ENCODE measurements at places on chromosomes 3 and 15.

- DNase-seq: no peak
Measured at GRCh38 chr3:114718898-114719210, 425.0 kb downstream of the TIGIT start.

DNA sequence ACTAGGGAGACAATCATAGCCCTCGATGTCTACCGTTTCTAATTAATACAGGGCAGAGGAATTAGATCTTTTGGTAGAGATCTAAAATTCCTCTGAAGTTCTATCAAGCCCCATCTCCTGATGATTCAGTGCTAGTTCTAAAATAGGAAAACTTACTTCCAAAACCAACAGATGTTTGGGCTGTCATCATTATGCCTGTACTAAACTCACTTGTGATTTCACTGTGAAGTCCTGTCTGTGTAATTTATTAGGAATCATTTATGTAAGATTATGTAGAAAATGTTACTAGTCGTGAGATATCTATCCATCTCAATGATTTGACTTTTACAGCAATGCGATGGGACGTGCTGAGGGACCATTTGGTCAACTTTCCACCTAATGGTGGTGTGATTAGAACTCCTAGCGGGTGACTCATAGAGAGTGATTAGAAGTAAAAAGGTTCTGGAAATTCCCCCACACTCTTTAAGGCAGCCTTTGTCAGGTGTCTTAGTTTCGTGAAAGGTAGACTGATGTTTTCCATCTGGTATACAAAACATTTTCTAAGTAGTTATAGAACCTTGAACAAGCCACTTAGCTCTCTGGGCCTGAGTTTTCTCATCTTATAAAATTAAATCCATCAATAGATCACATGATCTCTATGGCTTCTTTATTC is 34.2 kb downstream of the LIPC start:
- DNase-seq: no peak

DNA sequence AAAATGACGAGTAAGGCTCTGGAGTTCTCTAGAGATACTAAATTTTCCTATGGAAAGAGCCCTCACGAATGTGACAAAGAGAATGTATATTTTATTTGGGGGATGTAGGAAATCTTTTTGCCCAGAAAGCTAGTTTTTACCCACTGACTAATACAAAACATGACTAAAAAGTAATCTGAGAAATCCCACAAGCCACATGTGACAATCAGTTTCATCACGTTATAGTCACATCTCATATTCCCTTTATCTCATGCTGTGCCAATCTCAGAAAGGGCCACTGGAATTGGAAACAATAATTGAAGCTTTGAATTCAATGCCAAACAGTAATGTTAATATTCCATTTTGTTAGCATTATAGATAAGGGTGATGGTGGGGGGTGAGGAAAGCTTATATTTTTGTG is 509.0 kb upstream of the GOLIM4 start:
- no peak for DNase-seq

- DNase-seq: no peak
Measured at GRCh38 chr3:181705086-181705480, 6.6 kb upstream of the SOX2 start.

DNA sequence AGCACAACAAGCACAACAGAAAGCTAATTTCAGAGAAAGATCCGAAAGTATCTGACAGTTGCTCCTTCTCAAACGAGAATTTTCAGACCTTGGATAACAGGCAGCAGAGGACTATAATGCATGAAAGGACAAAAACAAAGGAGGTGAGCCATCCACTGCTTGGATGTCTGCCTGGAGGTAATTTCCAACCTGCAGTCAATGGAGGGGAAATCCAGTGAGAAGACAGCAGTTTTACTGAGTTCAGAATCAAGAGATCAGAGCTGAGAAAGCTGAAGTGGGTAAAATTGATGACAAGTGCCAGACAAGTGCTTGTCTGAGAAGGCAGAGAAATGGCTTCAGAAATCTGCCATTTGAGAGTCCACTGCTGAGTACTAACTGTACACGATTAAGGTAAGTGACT is 22.1 kb downstream of the UBE3A start:
- DNase-seq: no peak

GRCh38 chr3:155504682-155505081 is 211.2 kb upstream of the STRIT1 start:
- DNase-seq: no peak

- DNase-seq: no peak
Measured at GRCh38 chr3:125624341-125624740, 29.0 kb upstream of the OSBPL11 start.

DNA sequence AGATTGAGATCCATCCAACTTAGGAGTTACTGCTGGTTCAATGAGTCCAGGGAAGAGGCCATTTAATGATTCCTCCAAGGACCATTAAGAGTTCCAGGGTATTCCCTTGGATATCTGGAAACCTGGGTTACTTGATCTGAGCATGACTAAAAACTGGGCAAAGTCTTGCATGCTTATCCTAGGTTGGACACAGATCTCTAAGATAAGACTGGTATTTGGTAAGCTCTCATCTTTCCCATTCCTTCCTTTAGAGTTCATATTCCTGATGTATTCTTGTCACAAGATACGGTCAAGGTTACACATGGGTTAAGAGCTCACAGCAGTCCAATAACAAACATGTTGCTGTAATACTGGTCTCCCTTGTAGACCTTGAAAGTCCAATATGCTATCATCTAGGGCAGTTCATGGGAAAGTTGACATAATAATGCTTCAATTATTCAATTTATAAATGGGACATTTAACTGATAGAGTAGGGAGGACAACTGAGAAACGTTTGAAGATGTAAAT is 301.7 kb downstream of the TIGIT start:
- no peak for DNase-seq
